ENCODE measurements at places on chromosomes 3 and 15.
A peak's percentile ranks its signal among the peaks of the same experiment; 100 is the strongest.

DNA sequence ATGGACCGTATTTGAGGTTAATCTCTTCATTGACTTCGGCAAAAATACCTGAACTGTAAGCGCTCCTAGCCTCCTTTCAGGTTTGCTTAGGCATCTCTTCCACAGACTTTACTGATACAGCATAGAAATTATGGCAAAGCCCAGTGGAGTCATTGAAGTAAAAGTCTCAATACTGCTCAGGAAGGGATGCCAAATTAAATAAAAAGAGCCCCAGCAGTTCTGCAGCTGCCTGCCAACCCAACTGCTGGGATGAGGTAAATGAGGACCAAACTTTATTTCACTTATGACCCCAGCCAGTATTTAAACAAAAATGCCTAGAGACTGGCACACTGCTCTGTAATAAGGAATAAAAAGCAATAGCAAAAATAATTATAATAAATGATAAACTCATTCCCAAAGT lies 65.4 kb downstream of the IQCH start:
- DNase-seq, result no peak

DNA sequence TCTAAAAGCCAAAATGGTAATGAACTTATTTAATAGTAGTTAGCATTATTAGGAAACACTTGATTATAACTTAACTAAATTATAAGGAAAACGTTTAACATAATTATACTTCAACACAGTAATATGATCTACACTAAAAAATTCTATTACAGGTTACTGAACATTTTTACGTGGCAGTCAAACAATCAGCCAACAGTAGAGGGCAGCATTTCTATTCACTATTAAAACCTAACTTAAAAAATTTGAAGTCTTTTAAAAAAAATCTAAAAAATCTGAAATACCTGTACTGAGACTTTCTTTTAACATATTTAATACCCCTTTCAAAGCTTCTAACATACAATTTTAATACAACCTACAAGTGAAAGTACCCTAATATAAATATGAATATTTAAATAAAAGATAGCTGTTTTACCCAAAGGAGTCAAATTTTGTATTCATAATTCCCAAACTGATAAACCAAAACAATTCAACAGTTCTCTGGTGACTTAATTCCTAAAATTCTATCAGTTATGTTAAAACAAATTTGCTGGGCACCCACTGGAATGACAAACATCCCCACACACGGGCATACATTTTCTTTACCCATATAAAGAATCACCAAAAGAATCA lies 41.5 kb downstream of the DLG1 start:
- no peak for DNase-seq

DNA sequence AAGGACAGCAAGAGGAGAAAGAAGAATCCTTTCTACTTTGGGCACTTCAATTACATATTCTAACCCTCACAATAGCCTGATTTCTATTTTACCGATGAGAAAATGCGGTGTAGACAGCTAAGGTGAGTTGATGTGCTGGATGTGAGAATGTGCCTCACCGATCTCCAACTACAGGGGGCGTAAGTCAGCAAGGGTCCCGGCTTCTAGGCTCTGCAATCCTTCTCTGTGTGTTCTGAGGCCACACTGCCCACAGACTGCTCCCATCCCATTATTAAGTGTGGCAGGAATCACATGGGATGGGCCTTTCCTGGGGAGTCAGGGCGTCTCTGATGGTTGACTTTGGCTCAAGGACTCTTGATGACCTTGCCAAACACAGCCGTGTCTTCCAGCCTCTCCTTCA lies 23.6 kb upstream of the RPL35A start:
- no peak for DNase-seq

- DNase-seq, result no peak
These were observed 3.5 kb upstream of the LINGO1 start for GRCh38 chr15:77636209-77636608.

- DNase-seq, result no peak
These were observed 18.2 kb upstream of the SKOR1 start for GRCh38 chr15:67807141-67807540.

- DNase-seq, result no peak
These were observed 86.9 kb upstream of the RASGRP1 start for GRCh38 chr15:38651328-38652038.

DNA sequence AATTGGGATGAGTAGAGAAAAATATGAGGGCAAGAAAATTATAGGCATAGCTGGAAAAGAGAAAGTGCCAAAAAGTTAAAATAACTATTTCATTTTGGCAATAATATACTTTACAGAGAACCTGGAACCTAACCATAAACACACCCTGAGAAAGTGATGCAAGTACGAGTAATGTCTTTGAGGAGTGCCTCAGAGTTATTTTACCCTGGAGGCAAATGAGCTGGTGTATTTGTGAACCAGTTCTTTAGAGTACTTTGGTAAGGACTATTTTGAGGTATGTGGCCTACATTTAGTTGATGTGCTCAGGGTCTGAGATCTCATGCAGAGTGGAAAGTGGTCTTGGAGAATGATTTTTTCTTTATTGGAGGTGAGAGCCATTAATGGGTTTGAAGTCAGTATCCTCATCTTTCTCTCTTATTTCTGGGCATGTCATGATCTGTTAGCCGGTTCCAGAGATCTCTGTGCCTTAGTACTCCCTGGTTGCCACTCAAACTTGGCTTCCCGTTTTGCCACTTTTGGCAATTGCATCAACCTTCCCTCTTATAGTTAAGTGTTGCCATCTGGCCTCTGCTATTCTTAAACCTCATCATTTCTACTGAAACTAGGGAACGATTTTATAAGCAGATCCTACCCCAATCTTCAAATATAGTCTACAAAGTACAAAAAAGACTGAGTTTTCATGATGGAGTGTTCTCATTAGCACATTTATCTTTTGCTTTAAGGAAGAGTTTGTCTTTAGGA lies 145.7 kb downstream of the EPHA6 start:
- no peak for DNase-seq

GRCh38 chr3:44013967-44014366 lies 227.7 kb upstream of the TOPAZ1 start:
- DNase-seq, result no peak

- DNase-seq, result no peak
These were observed 13.0 kb upstream of the TSEN2 start for GRCh38 chr3:12471241-12471640.

- DNase-seq, result no peak
These were observed 192.7 kb downstream of the ZIC4 start for GRCh38 chr3:147213633-147214032.

DNA sequence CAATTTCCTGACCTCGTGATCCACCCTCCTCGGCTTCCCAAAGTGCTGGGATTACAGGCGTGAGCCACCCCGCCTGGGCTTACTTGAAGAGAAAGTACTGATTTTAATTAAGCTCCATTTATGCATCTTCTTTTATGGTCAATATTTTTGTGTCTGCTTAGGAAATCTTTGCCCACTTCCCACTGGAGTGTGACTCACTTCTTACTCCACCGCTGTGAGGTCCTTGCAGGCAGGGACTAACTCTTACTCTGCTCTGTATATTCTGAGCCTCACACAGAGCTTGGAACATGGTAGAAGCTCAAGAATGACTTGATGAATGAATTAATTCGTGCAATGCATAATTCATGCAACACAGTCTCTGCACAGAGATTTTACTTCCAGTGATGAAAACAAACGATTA lies 2.9 kb upstream of the TM4SF19 start:
- DNase-seq, result no peak

- no peak for DNase-seq
These were observed 70.4 kb downstream of the TRANK1 start for GRCh38 chr3:36874424-36874823.

- no peak for DNase-seq
These were observed 67.7 kb downstream of the ARHGEF26 start for GRCh38 chr3:154188846-154189245.

GRCh38 chr3:103048068-103048722 lies 613.4 kb downstream of the ZPLD1 start:
- DNase-seq, result peak; percentile 55

DNA sequence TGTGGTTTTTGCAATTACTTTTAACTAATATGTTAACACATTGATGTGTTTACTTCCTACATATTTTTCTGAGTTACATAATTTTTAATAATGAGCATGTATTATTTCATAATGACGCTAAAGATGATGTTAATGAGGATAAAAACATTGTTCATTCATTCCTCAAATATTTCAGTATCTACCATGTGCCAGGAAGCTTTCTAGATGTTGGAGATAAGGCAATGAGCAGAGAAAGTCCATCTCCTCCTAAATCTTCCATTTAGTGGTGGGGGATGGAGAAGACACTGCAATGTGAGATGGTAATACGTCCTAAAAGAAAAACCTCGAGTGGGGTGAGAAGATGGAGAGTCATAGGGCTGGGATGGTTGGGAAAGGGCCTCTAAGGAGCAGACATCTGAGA lies 132.7 kb downstream of the MYLK start:
- no peak for DNase-seq

GRCh38 chr3:174937478-174937877 lies 78.3 kb downstream of the NAALADL2 start:
- no peak for DNase-seq

DNA sequence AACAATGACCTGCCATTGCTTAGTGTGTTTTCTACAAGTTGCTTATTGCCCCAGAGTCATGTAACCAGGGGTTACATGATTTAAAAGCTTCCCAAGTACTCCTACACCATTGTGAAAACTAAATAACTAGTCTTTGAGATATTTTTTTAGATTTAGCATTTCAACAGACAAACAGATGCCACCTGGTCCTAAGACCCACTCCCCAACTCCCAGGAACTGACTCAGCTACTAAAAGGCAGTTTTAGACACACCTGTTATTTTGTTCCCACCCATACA lies 28.1 kb upstream of the KBTBD12 start:
- DNase-seq, result no peak

DNA sequence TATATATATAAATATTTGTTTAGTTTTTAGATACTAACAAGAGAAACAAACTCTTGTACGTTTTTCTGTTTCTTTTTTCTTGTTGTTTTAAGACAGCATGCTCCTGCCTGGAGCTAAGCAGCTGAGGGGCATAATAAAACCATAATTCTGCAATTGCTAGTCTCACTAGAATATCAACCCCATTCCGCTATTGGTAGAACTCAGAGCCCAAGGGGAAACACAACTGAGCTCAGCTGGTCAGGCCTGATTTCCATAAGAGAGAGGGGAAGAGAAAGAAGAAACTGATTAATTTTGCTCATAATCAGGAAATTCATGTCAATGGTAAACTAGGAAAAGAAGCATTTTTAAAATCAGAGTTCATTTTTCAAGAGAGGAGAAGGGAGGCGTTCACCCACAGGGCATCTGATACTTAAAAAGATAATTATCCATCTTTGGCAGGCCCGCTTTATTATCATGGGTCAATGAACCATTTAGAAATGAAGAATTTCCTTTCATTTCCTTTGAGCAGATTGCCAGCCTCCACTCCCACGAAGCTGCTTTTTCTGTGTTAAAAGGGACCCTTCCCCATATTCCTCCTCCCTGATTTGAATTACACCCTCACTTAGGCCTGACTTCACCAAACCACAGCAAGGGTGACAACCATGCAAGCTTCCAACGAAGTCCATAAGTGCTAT lies 965.3 kb upstream of the CFAP20DC start:
- DNase-seq, result no peak

DNA sequence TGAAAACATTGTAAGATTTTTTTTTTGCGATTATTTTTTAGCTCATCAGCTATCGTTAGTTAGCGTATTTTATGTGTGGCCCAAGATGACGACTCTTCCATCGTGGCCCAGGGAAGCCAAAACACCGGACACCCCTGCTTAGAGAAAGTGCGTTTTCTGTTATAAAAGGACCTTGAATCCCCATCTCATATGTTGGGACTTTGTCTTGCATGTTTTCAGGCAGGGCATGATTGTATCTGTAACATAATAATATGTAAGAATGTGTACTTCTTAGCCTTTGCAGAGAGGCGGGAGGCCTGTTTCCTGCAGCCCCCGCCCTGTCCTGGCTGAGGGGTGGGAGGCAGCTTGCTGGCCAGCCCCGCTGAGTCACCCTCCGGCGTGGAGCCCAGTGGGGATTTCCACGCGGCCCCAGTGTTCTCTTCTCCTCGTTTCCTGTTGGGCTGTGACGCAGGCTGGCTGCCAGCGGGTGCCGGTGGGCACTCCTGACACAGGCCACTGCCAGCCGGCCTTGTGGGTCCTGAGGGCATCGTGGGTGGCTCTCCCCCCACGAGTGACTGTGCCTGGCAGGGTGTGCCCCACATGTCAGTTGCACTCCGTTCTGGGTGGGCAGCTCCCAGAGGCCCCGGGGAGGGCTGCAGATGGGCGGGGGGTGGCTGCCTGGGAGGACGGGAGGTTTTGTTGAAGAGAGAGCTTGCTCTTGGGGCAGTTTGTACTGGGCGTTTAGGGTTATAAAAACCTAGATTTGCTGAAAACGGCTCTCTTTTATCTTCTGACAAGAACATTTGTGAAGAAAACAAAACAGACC lies 55.6 kb downstream of the SMAD3 start:
- peak; percentile 60 for DNase-seq

- no peak for DNase-seq
These were observed 121.6 kb downstream of the ALDH1A2 start for GRCh38 chr15:57943754-57944420.

- DNase-seq, result no peak
These were observed 34.0 kb downstream of the ZNF106 start for GRCh38 chr15:42456971-42457370.

DNA sequence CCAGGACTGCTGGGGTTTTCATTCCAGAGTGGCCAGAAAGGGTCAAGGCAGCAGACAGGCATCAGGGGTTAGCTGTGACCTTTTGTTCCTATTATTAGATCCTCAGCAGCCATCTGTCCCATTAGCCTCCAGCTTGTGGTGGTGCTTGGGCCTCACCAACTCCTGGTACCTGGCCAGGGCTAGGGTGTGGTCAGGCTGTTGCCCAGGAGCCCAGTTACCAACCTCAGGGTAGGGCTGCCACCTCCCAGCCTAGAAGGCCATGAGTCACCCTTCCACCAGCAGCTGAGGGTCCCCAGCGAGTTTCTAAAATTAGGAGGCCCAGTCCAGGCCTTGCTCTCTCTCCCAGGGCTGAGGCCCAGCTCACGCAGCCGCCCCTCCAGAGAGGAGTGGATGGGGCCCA lies 12.2 kb downstream of the TMEM43 start:
- DNase-seq, result no peak

GRCh38 chr15:68311464-68311835 lies 33.9 kb downstream of the FEM1B start:
- no peak for DNase-seq

GRCh38 chr3:43597961-43598360 lies 23.9 kb downstream of the ANO10 start:
- no peak for DNase-seq

All from KG1 (cell line).